ENCODE measurements at places on chromosomes 11 and 22. TPM values are rescaled to one million over a fixed set of nuclear protein-coding genes. Genes with fewer than 3 reads are reported as not detected.

- no peak for DNase-seq
These were observed 707.7 kb downstream of the OPCML start for GRCh38 chr11:132824642-132825041.

DNA sequence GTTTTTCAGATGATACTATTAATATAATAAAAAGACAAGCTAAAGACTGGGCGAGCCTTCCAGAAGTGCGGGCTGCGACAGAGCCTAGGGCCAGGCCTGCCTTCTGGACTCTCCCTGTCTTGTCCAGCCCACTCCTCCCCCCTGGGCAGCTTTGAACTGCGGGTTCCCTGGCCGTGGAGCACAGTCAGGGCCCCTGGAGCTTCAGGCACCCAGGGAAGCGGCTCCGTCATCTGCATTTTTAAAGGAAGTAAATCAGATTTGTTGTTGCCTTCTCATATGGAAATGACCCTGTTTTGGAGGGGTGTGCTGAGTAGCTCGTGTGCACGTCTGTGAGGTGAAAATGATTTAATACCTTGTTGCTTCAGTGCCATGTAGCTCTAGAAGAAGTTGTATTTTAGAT, 265.3 kb downstream of the TBC1D22A start:
- no peak for DNase-seq

DNA sequence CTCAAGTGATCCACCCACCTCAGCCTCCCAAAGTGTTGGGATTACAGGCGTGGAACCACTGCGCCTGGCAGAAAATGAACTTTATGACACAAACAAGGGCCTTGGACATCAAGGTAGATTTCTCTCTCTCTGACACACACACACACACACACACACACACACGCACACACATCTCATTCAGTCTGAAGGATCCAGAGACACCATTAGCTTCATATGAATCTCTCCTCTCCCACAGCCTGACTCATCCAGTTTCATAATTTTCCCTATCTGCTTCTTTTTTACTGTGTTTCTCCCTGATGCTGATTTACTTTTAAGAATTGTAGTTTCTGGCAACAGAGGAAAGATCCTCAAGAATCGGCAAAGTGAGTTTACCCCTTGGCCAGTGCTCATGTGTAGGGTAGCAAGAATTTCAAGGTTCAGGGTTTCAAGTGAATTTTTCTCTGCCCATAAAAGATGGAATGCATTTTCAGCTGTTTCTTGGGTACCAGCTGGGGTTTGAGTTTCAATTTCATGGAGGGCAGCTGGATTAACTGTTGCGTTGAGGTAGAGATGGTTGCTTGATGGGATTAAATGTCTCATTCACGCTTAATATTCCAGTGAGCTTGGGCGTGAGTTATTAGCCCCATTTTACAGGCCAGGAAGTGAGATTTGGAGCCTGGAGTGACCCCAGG, 3.5 kb downstream of the MYO18B start:
- DNase-seq = peak; percentile 58

DNA sequence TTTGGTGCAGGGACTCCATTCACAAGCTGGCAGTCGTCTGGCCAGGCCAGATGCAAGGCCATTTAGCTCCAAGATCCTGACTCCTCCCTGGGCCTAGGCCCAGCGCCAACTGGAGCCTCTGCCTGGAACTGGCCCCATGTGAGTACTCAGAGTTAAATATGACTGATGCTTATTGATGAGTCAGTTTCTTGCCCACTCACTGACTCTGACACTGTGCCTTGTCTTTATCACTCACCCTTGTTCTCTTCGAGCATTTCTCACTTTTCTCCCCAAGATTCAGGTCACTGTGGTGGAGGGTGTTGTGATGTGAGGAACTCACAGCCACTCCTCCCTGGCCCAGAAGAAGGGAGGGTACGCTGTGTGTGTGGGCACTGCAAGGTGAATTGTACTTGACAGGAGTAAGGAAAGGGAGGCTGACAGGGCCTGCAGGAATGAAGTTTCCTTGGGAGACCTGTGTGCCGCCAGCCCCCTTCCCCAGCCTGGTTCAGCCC, 23.2 kb upstream of the ST3GAL4 start:
- DNase-seq = peak; percentile 23

DNA sequence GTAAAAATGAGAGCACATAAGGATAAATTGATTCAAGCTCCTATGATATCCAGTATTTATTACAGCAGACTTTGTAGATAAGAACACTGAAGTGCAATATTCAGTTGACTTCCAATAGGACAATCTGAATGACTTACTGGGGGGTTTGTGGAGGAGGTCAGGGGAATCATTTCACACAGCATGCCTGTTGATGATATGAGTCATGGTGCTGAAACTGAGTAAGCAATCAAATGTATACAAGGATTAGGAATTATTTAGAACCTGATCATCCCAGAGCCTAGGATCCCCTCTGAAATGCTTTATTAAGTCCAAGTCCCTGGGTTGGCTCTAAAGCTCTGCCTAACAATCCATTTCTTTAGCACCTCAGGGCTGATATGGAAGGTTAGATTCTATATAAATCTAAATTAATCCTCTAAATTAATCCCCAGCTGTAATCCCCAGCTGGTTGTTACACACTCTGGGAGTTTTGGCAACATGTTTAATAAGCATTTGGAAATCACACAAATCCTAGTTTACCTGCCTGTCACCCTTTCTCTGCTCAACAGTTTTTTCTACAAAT, 326.4 kb downstream of the GUCY1A2 start:
- no peak for DNase-seq

- DNase-seq = no peak
These were observed 1.9 kb downstream of the OR52M1 start for GRCh38 chr11:4546878-4547277.

GRCh38 chr11:69213316-69213715, 57.6 kb downstream of the SMIM38 start:
- peak; percentile 68 for DNase-seq

GRCh38 chr22:31278151-31278621, 14.1 kb downstream of the PIK3IP1 start:
- DNase-seq = no peak

DNA sequence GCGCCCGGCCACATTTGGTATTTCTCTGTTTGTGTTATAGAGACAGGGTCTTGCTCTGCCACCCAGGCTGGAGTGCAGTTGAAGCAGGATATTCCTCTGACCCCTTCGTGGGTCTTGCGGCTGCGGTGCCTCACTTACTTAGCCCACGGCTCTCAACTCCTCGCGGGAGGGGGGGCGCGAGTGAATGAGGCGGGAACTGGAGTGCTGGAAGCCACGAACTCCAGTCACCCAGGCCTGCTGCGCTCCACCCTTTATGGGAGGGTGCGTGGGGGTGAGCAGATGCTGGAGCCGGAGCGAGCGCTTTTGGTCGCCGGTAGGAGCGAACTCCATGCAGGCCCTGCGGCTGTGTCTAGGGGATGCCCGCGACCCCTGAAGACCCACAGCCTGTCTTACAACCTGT, 1.8 kb downstream of the C11orf54 start:
- DNase-seq = no peak

The RIMBP3B gene
- total RNA-seq = 0.24 TPM

The OR8K5 gene
- total RNA-seq = not detected

- peak; percentile 21 for DNase-seq
These were observed at the start of gene CASP4 for GRCh38 chr11:104968355-104968855. CASP4 (minus strand) TSS chr11:104968574; CDS start chr11:104968525, 49 bp downstream.

GRCh38 chr11:17413414-17414316, 25.2 kb upstream of the KCNJ11 start:
- no peak for DNase-seq

The PICK1 gene
- total RNA-seq = 22.1 TPM

GRCh38 chr11:69552951-69553350, 71.5 kb downstream of the LINC01488 start:
- DNase-seq = no peak

The IGLL1 gene
- not detected for total RNA-seq
